ENCODE measurements at places on chromosomes 3 and 15.

GRCh38 chr3:182731764-182732163 is 61.5 kb upstream of the ATP11B start:
- DNase-seq = no peak

DNA sequence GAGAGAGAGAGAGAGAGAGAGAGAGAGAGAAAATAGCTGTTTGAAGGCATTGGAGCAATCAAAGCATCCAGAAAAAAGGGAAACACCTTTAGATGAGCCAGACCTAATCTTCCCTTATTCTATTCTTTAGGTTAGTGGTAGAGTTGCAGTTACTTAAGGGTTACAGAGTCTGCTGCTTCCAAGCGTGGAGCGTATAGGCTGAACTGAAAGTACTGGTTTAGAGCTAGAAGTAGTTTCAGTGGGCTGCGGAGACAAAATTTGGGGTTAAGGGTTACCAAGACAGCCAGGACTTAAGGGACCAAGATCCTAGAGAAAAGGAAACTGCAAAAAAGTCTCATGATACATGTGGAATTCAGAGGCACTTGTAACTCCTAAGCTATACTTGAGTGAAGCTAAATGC is 66.1 kb upstream of the MEIS2 start:
- no peak for DNase-seq

DNA sequence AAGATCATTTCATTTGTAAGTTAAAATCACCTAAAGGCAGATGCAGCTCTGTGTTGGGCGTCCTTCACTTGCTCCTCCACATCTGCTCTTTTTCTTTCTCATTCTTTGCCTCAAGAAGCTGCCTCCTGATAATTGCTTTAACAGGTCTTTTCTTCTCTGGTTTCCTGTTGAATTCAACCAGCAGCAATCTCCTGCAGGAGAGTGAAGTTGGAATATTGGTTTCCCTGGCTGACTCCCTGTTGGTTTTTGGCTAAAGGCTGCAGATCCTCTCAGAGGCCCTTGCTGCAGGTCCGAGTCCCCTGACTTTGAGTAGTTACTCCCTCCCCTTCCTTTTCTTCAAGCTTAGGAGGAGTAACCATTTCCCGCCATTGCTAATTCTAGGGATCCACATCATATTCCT is 4.2 kb downstream of the TP63 start:
- no peak for DNase-seq

- no peak for DNase-seq
Measured at GRCh38 chr3:100289339-100289738, 28.5 kb downstream of the TBC1D23 start.

DNA sequence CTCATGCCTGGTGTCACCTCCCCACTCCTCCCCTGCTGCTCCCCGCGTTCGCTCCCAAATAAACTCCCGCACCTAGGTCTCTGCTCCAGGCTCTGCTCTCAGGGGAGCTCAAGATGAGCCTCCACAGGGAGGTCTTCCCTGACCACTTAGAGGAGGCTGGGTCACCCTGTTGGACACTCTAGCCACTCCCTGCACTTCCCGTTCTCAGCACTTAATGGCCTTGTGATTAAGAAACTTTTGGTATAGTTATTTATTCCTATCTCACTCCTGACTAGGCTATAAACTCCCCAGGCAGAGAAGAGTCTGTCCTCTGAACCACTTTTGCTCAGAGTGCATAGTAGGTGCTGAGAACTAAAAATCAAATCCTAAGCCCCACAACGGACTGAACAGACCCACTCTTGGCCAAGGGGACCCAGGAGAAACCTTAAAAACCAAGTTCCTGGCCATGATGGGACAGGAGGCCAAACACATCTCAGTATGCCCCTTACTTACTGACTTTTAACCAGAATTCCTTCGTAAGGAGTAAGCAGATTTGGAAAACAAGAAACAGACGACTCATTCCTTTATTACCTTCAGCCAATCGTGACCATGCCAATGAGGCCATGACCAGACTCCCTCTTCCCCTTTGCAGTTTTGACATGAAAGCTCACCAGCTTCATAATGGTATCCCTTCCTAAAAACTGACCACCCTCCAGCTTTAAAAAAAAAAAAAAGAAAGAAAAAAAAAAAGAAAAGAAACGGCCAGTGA is 69.0 kb upstream of the HRH1 start:
- no peak for DNase-seq

DNA sequence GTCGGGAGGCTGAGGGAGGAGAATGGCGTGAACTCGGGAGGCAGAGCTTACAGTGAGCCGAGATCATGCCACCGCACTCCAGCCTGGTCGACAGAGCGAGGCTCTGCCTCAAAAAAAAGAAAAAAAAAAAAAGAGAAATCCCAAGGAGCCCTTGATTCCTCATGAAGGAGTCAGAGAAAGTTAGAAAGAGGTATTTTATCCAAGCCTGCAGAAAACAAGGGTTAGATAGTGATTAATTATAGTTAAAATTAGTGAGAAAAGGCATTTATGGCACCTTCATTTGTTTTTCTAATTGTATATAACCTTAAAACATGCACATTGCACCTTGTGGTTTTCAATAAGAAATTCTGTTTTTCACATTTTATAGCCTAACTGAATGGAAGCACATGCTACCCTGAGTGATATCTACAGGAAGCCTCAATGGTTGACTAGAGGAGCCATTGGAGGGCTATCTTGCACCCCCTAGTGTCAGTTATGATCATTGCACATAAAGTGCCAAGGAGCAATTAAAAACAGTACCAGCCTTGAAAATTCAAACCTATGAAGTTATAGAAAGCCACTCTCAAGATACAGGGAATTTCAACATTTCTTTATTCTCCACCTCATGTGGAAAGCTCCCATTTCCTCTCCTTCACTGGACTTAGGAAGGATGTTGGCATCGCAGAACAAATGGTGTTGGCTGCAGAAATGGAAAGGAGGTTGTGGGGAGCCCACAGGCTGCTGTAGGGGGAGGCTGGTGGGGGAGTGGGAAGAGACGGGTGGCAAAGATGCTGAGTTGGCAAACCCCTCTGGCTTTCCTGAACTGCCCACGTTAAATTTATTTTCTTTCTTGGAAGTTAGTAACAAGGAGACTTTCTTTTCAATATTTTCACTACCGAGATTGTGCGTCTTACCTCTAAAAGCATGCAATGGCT is 48.5 kb downstream of the ITGA11 start:
- no peak for DNase-seq

DNA sequence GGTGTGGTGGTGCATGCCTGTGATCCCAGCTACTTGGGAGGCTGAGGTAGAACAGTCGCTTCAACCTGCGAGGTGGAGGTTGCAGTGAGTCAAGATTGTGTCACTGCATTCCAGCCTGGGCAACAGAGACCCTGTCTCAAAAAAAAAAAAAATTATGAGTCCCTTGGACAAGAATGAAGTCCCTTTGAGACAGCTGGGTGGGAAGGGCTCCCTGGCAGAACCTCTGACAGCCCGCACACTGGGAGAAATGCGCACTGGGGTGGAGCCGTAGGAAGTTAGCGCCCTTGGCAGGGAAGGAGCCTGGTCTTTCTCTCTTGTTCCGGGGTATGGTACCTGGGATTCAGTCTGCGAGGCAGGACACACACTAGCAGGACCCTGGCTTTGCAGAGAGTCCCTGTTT is 51.4 kb downstream of the SLC30A4 start:
- no peak for DNase-seq

DNA sequence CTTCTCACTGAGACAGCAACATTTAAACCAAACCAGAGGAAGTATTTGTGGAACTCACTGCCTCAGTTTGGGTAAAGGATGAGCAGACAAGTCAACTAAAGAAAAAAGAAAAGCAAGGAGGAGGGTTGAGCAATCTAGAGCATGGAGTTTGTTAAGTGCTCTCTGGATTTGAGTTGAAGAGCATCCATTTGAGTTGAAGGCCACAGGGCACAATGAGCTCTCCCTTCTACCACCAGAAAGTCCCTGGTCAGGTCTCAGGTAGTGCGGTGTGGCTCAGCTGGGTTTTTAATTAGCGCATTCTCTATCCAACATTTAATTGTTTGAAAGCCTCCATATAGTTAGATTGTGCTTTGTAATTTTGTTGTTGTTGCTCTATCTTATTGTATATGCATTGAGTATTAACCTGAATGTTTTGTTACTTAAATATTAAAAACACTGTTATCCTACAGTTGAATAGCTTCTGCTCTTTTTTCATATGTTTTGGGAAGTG is 23.3 kb downstream of the CLDN18 start:
- DNase-seq = no peak

- no peak for DNase-seq
Measured at GRCh38 chr3:196149831-196150301, 61.3 kb downstream of the ZDHHC19 start.

DNA sequence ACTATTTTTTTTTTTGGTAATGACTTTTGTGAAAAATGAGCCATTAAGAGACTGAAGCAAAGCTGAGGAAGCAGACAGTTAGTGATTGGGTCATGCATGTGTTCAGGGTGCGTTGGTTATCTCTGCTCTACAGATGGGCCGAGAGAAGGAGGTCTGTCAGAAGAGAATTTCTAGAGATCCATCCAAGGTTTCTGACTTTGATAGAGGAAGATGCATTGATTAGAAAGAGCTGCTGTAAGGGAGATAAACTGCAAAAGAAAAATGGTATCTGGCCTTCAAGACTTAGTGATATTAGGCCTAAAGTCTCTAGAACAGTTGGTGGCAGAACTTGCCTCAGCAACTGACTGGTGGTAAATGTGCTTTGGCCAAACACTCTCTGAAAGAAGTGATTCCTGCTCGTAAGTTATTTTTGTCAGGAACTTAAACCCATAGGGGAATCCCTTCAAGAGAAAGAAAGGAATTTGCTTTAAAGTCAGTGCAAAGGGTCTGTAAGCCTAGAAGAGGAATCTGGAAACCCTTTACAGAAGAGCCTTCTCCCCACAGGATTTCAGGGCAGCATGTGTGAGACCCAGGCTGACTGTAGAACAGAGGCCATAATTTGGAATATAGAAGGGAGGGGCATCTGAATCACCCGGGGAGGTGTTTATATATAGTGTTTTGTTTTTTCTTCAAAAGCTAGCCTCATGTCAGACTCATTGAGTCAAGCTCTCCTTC is 67.8 kb downstream of the OPA1 start:
- no peak for DNase-seq

DNA sequence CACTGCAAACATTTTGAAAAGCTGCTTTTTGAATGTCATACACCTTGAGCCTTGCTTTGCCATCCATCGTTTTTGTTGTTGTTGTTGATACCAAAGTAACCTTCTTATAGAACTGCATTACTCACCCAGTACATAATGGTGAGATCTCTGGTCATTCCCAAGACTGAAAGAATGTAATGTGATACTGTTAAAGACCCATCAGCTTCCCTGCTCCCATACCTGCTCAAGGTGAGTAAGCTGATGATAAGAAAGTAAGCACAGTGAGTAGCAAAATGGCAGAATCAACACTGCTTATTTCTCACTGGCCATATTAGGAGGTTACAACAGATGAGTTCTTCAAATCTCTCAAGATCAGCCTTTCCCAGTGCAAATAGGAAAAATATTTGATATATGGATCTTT is 89.8 kb downstream of the CADPS start:
- DNase-seq = no peak

- no peak for DNase-seq
Measured at GRCh38 chr15:34640661-34641060, 57.2 kb upstream of the GOLGA8B start.

GRCh38 chr15:59436774-59437141 is 1.2 kb upstream of the FAM81A start:
- peak; percentile 36 for DNase-seq

DNA sequence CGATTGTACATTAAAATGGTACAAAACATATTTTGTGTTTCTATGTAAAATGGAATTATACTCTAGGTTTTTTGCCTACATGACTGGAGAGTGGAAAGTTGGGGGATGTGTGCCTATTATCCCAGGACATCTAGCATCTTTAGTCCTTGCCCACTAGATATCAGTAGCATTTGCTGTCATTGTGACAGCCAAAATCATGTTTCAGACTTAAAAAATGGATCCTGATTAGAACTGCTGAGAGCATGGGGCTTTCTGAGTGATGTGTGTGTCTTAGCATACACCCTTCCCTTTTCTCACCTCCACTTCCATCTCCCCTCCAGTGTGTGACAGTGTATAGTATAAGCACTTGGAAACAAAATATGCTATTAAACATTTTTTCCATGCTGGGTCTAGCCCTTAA is 13.3 kb downstream of the ARMC8 start:
- no peak for DNase-seq

DNA sequence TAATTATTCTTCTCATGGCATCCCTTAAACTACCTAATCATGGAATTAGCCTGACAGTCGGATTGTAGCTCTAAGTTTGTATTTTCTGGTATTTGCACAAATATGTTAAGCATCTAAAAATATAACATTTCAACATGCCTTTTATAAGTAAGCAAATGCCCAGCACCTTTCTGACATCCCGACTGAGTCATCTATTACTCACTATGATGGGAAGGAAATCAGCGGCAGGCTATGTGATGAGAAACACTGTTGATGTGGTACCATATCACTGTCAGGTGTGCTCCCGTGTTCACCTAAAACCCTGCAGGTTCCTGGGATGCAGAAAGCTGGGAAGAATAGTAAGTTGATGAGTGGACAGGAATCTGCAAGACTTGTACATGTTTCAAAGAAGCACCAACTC is 367.8 kb upstream of the IL12A start:
- no peak for DNase-seq

- DNase-seq = no peak
Measured at GRCh38 chr15:31732726-31733125, 297.6 kb upstream of the CHRNA7 start.

DNA sequence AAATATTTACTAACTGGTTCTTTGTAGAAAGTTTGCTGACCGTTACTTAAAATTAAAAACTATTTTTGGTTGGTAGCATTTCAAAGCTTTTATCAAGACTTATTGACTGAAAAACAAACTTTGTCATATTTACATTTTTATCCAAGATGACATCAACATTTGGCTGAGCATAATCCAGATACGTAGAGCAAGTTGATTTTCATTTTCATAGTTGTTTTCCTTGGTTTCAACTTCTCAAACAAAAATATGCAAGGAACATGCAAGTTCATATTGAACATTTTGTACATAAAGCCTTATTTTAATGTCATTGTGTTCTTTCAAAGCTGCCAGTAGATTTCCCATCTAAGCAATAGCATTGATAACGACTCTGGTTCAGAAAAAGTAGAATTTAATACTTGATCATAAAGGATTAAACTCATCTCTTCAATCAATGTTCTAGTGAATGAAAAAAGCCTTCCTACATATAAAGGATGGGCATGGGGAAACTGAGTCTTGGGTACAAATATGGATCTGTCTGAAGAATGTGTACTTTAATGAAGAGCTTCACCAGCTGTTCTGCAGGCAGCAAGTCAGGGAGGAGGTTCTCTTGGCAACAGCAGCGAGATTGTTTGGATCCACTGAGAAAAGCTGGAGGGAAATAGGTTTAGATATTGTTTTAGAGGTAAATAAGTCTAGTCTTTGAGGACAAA is 5.6 kb downstream of the RAB8B start:
- DNase-seq = no peak

GRCh38 chr3:40985195-40985594 is 214.1 kb upstream of the CTNNB1 start:
- DNase-seq = no peak

DNA sequence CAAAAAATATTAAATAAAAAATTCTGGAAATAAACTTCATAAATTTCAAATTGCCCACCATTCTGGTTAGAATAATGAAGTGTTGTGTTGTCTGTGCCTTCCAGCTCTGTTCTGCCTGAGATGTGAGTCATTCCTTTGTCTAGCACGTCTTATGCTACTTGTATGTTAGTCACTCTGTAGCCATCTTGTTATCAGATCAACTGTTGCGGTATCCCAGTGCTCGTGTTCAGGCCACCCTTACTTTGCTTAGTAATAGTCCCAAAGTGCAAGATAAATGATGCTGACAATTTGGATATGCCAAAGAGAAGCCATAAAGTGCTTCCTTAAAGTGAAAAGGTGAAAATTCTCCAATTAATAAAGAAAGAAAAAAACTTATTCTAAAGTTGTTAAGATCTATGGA is 527.5 kb downstream of the NAALADL2 start:
- no peak for DNase-seq

GRCh38 chr3:11130385-11130784 is 23.9 kb upstream of the HRH1 start:
- no peak for DNase-seq

All from NCI-H748 treated with DMSO at 0.1 percent for 48 hours (cell line).